ENCODE measurements at places on chromosomes 1 and 21. TPM values are rescaled to one million over a fixed set of nuclear protein-coding genes. Genes with fewer than 3 reads are reported as not detected.

- no peak for DNase-seq
These were observed 67.8 kb downstream of the POU2F1 start for GRCh38 chr1:167288390-167289074.

DNA sequence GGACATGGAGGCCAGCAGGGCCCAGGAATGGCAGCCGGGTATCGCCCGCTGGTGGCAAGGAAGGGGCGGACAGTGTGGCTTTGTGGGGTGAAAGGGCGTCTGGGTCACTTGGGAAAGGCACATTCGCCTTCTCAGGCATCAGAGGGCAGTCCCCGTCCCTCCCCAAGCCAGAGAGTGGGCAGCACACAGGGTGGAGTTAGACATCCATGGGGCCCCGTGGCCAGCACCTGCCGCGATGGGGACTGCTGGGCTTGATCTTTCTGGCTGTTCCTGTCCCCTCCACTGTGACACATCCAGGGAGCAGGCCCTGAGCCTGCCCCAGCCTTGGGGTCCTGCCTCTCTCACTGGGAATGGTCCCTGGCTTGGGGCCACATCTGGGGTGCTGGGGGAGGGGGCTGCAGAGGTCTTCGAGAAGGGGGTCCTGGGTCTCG is 4.0 kb upstream of the TRPM2 start:
- no peak for DNase-seq

MPC2 gene
- total RNA-seq, result 30.3 TPM

LCE3D gene
- total RNA-seq, result not detected
